Urothelium cell line (cell line): ENCODE measurements at places on chromosomes 5 and 9.

DNA sequence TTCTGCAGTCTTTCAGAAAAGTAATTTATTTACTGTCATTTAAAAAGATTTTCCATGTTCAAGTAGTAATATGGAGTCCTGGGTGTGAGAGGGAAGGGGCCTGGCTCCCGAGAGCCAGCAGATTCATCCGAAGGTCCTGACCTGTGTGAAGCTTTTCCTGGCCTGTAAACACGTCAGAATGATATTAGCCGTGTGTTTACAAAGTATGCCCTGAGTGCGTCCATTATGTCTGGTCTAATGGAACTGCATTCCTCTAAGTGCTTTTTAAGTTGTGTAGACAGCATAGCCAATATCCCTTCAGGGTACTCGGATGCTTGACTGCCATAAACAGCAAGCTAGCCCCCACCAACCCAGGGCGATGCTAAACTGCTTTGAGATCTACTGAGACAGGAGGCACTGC is 495.2 kb downstream of the AGTPBP1 start:
- DNase-seq, result no peak

GRCh38 chr5:5932824-5933223 is 445.5 kb downstream of the MED10 start:
- no peak for DNase-seq

- no peak for DNase-seq
Measured at GRCh38 chr5:92969781-92970237, 611.2 kb downstream of the NR2F1-AS1 start.

GRCh38 chr9:129175825-129176633 is 2.0 kb downstream of the IER5L start:
- DNase-seq, result peak; percentile 84

GRCh38 chr5:65840071-65840470 is 86.3 kb upstream of the ERBIN start:
- DNase-seq, result no peak

GRCh38 chr5:56480705-56481427 is 247.7 kb upstream of the ANKRD55 start:
- peak; percentile 49 for DNase-seq

DNA sequence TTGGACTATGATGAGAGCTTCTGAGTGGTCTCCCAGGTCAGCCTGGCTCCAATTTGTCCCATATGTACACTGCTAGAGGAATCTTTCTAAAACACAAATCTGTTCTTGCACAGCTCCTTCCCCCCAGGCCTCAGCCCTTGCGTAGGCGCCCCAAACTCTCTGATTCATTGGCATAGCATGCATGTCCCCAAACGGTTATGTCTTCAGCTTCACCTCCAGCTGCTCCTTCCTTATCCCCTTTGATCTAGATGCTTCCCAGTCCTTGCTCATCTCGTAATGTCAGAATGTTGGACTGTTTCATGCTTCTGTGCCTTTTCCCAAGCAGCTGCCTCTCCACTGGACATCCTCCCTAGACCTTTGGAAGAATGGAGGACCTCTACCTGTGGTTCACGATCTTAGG is 60.1 kb upstream of the BASP1 start:
- no peak for DNase-seq

GRCh38 chr5:73437101-73437776 is 11.3 kb downstream of the FOXD1 start:
- no peak for DNase-seq

- DNase-seq, result peak; percentile 23
Measured at GRCh38 chr9:111728617-111729366, 65.9 kb downstream of the SHOC1 start.

DNA sequence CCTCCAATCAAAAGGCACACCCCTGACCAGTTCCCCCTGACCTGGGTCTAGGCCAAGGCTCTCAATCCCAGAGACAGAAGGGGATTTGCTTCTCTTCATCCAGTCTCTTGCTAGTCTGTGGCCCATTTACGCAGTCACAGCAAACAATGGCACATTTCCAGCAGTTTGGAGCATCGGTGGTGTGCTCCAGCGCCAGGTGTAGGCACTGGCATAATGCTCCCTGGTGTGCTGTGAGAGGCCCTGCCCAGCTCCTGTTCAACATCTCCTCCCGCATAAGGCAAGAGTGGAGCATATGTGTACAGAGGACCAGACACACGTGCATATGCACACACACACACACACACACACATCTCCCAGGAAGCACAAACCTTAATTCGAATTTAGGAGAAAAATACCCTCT is 79.5 kb upstream of the ERCC6L2 start:
- no peak for DNase-seq

DNA sequence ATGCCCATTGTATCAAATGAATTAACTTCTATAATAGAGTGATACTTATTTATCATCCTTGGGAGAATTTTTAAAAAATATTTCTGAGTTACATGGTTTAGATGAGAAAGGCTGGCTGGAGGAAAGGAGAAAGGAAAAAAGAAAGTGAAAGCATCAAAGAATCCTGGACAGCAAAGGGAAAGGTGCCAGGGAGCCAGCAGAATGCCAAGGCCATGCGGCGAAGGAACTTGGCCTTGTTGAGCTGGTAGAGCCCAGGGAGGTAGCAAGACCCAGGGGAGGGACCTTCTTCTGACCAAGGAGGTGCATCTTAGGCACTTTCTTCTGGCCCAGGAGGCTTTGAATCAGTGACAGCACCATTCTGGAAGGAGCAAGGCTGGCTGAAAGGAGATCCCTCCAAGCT is 240.5 kb downstream of the ENC1 start:
- no peak for DNase-seq

- no peak for DNase-seq
Measured at GRCh38 chr9:14051419-14051818, 262.5 kb downstream of the NFIB start.

DNA sequence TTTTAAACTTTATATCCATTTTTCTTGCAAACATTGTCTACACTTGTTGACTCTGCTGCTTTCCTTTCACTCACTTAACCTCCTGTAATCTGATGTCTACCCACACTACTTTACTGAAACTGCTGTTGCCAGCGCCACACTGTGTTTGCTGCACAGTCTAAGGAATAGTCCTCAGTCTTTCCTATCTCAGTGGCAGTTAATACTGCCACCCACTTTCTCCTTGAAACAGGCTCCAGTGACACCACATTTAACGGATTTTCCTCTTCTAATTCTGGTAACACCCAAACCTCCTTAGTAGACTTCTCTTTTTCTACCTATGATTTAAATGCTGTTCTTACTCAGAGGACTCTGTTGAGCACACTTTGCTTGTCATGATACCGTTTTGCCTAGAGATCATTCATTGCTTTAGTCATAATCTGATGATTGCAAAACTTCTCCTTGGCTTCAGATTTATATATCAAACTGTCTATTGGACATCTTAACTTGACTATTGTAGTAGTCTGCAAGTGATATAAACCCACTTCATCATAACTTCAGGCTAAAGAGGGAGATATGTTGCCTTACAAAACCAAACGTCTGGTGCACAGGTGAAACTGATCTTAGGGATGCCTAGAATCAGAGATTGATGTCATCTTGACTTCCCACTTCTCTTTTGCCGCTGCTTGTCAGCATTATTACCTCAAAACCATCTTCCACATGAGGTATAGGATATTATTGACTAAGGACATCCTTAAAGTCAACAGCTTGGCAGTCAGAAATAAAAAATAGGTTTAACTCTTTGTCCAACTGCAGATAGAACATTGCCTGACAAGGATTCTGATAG is 94.1 kb downstream of the CDC42SE2 start:
- no peak for DNase-seq

DNA sequence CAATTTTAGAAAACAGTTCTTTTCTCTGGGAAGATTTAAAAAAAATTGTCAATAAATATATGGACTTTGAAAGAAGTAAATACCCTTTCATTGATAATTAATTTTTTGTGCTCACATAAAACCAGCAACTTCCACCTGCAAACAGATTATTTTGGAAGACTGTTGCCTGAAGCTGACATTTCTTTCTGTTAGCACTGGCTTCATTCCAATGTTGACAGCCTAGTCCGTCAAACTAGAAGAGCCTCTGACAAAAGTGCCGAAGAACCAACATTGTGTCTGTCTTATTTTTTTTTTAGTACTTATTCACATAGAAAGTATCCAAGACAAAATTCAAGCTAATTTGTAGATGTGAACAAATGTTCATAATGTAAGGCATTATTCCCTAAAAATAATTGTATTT is 108.6 kb upstream of the TMEM161B start:
- no peak for DNase-seq

DNA sequence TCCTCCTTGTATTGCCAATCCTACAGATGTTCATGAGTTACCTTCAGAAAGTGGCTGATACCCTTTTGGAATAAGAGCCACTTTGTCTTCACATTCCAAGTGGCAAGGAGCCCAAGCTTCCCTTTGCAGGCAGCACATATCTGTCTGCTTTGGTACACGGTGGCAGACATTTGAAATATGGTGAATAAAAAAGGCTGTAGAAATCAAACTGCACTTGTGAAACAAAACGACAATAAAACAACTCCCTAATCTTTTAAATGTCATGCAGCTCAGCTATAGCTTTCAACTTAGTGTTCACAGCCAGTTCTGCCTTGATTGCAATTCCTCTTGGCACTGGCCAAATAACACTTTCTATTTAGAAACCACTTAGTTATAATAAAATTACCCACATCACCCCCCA is 35.0 kb upstream of the DMAC1 start:
- DNase-seq, result no peak

DNA sequence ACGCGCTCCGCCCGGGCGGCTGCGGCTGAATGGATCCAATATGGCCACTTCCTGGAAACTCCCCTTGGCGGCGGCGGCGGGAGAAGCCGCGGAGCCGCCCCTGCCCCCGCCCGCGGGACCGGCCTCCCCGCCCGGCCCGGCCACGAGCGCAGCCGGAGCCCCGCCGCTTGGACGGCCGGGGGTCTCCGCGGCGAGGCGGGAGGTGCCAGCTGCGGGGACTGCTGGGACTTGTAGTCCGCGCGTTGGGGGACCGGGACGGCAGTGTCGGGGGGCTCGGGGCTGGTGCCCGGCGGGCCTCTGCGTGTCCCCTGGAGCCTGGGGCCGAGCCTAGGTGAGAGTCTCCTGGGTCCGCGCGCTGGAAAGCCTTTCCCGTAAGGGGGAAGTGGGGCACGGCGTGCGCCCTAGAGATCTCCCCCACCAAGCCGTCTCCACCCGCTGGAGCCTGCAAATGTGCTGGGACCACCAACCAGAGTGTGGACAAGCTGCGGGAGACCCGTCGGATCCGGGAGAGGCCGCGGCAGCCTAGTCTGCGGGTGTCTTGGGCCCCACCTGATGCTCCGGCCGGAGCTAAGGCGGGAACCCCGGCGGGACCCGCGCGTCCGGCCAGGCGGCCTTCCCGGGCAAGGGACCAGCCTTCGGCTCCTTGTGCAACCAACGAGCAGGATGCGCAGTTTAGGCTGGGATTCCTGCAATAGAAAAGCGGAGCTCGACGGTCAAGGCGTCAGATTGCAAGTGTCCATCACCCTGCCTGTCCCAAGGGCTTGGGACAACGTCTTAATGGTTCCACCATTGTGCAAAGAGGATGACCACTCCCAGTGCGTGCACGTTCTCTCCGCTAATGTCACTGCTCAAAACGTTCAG is at the start of gene SEPTIN8:
SEPTIN8 (minus strand) TSS at position 31 of the 861 bp plus-strand sequence. CDS start 102 bp downstream, outside the sequence.
- peak; percentile 78 for DNase-seq
